Fibroblast of skin of scalp (primary cell): ENCODE measurements at places on chromosomes 12 and 14.
A peak's percentile ranks its signal among the peaks of the same experiment; 100 is the strongest.

DNA sequence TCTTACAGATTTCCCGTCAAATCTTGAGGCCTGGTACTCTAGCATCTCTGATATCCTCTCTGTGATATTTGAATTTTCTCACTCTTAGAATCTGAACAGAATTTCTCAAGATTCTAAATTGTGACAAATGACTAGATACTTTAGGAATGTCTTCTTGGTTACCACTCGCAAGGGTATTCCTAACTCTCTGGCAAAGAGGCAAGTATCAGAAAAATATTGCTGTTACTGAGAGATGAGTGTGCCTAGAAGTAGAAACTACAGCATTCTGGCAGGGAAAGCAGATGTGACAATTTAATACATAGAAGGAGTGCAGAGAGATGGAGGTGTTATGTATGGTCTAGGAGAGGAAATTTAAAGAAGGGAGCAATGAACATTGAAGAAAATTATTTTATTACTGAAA lies 467.8 kb downstream of the LRIG3 start:
- DNase-seq: peak; percentile 75

DNA sequence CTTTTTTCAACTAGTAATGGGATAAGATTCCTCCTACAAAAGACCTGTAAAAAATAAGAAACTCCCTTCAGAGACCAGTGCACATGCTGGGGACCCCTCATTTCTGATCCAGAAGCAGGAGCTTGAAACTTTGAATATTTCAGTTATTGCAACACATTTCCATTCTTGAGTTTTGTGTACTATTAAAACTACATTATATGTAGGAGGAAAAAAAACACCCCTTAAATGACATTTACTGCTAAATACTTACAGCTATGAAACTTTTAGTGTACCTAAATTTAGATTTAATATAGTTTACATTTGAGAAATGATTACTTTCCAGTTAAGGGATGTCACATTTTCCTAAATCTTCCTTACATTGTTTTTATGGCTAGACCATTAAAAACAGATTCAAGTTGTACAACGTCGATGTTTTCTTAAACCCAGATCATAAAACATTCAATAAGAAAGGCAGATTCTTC lies 4.1 kb downstream of the LRIG3 start:
- DNase-seq: no peak

DNA sequence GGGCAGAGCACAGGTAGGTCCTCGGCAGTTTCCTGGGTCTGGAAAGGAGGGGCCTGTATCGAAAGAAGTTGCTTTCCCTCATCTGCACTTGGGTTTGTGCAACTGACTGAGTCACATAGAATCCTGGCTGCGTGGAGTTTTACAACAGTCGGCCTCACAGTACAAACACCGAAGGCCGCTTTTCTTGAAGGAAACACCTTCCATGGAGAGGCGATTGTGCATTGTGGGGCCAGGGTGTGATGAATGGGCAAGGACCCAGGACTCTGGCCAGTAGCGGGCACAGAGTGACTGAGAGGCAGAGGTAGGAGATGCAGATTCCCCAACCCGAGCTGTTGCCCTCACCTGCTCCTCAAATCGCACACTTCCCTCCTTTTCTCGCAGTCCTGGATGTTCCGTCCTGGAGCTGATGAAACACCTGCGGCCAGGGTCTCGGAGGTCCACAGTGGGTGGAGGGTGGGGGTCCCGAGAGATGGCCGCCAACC lies 7.7 kb downstream of the CCND2 start:
- no peak for DNase-seq

DNA sequence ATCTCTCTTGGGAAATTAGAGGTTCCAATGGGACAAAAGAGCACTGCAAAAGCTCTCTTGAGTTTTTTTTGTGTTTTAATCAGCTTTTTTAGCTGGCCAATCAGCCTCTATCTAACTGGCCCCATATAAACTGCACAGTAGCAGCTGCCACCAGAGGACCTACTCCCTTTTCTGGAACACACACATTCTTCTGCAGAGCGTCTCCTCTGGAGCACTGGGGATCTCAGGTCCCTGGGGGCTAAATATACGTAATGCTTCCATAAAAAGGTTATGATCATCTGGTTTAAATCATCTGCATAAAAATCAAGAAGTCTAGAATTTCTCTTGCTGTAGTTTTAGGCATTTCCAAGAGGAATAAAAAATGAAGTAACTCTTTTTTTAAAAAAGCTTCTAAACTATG lies 32.3 kb downstream of the TSPAN8 start:
- DNase-seq: peak; percentile 82

GRCh38 chr14:93929048-93929535 lies 1.9 kb downstream of the FAM181A start:
- DNase-seq: no peak
